ENCODE measurements at places on chromosomes 16 and 17.

- DNase-seq, result no peak
These were observed 93.7 kb downstream of the SDK2 start for GRCh38 chr17:73550556-73550955.

- DNase-seq, result no peak
These were observed 100.3 kb downstream of the ZFHX3 start for GRCh38 chr16:72947379-72948237.

DNA sequence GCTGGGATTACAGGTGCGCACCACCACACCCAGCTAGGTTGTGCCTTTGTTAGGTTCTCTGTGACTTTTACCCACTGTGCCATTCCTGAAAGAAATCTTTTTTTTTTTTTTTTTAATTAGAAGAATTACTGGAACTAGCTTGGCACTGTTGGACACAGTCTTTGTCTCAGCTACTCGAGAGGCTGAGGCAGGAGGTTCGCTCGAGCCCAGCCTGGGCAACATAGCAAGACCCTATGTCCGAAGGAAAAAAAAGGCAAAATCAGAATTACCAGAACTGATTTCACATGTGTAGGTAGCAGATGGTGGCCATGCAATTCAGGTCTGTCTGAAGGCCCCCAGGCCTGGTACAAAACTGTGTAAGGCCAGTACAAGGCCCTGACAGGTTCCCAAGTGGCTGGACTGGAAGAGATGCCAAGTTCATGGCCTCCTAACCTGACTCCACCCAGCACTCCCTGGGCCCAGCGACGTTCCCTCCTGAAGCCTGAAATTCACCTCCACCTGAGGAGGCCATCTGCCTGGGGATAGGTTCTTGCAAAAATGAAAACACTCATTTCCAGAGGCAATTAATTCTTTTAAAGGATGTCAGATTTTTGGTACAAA is 23.0 kb downstream of the CARHSP1 start:
- DNase-seq, result no peak

DNA sequence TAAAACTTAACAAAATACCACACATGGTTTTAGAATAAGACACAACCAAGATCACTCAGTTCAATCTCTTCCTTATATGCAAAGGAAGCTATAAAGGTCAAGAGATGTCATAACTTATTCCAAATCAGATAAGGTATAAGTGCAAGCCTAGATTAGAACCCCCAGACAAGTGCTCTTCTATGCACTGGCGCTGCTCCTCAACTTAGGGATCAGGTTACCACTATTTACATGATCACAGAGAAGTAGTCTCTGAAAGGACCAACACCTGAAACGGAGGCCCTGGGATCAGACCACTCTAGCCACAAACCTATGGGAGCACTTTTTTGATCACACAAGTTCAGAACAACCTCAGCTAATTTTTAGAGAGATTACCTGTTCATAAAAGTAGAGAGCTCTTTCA is 16.6 kb downstream of the COPS3 start:
- no peak for DNase-seq

DNA sequence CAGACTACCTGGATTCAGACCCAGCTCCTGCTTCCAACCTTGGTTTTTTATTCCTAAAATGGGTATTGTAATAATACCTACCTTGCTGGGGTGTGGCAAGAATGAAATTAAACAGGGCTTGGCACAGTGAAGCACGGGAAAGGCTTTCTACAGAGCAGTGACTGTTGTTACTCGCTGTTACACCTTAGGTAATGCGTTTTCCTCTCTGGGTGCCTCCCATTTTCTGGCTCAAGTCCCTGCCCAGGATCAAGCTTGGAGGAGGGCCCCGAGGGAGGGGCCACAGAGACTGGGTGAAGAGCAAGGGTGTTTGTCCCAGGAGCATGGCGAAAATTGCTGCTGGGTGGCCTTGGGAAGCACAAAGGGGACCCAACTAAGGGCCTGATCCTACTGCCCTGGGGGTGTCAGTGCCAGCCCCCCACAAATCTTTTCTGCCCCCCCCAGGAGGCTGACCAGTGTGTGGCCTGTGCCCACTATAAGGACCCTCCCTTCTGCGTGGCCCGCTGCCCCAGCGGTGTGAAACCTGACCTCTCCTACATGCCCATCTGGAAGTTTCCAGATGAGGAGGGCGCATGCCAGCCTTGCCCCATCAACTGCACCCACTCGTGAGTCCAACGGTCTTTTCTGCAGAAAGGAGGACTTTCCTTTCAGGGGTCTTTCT is 13.3 kb downstream of the MIEN1 start:
- no peak for DNase-seq

DNA sequence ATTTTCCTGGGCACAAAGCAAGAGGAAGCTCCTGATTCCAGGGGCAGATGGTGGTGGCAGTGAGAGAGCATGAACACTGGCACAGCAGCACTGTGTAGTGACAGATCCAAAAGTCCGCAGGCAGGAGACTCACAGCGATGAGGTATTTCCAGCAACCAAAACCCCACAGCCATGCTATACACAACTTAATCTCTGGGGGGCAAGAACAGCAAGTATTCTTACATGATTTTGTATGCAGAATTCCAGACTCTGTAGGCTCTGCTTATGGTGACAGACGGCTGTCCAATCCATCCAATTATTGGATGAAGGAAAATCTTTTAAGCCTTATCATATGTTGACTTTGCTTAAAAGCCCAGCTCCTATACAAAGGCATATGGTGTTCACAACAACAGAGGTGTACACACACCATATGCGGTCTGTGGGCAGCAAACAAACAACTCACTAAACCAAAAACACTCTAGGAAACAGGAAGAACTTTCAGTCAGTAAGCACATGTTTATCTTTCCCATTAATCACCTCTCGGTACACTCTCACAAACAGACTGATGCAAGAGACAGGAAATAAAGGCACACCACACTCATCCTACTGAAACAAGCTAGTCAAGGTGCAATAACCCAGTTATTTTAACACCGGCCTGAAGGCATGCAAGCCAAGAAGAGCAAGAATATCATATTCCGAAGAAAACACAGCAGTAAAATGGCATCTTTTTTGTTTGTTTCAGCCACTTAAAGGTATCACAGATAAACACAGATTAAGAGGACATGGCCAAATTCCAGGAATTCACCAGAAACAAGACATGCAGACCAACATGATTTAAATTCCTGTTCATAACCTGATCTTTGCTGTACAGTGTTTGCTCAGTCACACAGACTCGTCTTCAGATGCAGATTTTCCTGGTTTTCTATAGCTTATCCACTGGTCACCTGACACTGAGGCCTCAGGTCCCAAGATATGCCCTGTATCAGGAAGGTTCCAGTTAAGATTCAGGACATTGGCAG is 47.8 kb downstream of the ERN1 start:
- DNase-seq, result peak; percentile 52

- peak; percentile 55 for DNase-seq
These were observed 498 bp upstream of the PLEKHG4 start for GRCh38 chr16:67278773-67279295.

- no peak for DNase-seq
These were observed 6.0 kb upstream of the CCL1 start for GRCh38 chr17:34368946-34369500.

DNA sequence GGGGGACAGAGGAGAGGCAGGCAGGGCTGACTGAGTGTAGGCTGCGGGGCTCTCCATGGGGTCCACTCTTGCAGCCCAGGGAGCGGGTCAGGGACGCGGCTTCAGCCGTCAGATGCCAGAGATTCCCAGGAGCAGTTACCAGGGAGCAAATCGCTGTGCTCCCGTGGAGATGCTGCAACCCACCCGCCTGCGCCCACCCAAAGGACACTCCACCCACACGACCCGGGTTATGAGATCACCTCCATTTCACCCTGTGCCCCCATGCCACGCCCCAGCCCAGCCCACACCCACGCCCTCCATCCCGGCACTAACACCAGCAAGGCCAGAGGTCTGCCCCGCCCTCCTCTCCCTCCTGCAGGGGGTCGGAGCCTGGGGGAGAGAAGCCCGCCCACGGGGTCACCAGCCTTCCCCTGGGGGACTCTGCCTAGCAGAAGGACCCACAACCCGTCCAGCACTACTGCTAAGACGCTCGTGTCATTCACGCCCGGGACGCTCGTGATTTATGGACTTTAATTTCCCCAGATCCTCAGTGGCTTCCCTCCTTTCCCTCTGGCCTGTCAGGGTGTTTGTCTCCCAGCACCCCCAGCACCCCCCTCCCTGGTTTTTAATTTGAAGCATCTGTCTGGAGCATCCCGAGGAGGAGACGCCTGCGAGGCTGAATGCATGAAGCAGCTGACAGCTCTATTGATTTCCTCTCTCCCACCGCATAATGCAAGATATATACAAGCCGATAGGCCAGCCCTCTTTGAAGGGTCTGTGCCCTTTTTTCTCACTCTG is 6.7 kb upstream of the RPL38 start:
- DNase-seq, result no peak

DNA sequence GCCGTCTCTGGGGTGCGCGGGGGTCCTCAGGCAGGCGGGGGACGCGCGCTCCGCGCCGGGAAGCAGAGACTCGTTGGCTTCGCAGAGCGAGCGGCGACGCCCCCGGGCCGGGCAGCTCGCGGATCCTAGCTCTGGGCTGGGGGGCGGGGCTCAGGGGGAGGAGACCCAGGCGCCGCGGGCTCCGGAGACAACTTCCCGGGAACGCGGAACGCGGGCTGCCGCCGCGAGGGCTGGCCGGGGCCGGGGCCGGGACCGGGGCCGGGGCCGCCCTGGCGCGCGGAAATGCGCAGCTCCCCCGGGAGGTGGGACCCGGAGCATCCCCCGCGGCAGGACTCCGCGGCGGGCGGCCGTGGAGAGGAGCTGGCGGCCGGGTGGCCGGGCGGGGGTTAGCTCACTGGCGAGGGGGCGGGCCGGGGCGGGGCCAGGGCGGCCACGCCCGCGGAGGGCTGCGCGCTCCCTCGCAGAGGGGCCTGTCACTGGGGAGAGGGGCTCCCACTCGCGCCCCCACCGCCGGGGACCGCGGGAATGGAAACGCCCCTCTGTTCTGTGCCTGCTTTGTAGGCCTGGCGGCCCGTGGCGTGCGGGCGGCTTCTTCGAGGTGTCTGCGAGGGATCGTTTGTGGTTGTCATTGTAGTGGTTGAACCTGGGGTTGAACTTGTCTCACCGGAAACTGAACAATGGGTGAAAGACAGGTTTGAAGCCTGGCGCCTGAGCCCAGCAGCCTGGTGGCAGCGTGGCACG is at the start of gene GAS7:
GAS7 (minus strand) TSS at position 98 of the 741 bp plus-strand sequence.
- peak; percentile 50 for DNase-seq

All from CD4-positive, alpha-beta T cell treated with Interleukin-6 for 4 hours (primary cell).